ENCODE measurements at places on chromosomes 5 and 9. TPM values are rescaled to one million over a fixed set of nuclear protein-coding genes. Genes with fewer than 3 reads are reported as not detected.

Gene FAM169A
- total RNA-seq = 12.0 TPM

Gene FOXD4
- not detected for total RNA-seq

Gene TRMO
- total RNA-seq = 17.7 TPM

Gene PCDHAC1
- total RNA-seq = not detected

Gene CDH9
- total RNA-seq = not detected

Gene IFNA21
- total RNA-seq = not detected

Gene SLC31A2
- total RNA-seq = 3.2 TPM

Gene TAS2R1
- not detected for total RNA-seq

Gene ZFP2
- total RNA-seq = 0.37 TPM

Gene TRIM32
- 11.1 TPM for total RNA-seq

Gene FAM78A
- 37.4 TPM for total RNA-seq

Gene IL7R
- total RNA-seq = 112 TPM

Gene FOXI1
- total RNA-seq = not detected

Gene EIF4E1B
- total RNA-seq = not detected

Gene PCDHGB6
- total RNA-seq = not detected

Gene NME5
- total RNA-seq = not detected

Gene OTP
- total RNA-seq = not detected

Gene ACTL7A
- not detected for total RNA-seq

Gene C9
- total RNA-seq = not detected

Gene ADRA1B
- total RNA-seq = not detected

Measured in activated naive CD8-positive, alpha-beta T cell treated with anti-CD3 and anti-CD28 coated beads for 36 hours (primary cell).